Inflammatory macrophage treated with lipopolysaccharide for 4 hours (primary cell): ENCODE measurements at places on chromosomes 3 and 15.

GRCh38 chr3:127784865-127785710 is 37.2 kb downstream of the MGLL start:
- no peak for DNase-seq

GRCh38 chr3:23726811-23727548 is 78.8 kb upstream of the UBE2E1 start:
- peak; percentile 33 for DNase-seq

GRCh38 chr15:50224606-50225005 is 40.9 kb downstream of the HDC start:
- no peak for DNase-seq

- no peak for DNase-seq
Observed at GRCh38 chr3:31086148-31086547, 191.7 kb upstream of the GADL1 start.

DNA sequence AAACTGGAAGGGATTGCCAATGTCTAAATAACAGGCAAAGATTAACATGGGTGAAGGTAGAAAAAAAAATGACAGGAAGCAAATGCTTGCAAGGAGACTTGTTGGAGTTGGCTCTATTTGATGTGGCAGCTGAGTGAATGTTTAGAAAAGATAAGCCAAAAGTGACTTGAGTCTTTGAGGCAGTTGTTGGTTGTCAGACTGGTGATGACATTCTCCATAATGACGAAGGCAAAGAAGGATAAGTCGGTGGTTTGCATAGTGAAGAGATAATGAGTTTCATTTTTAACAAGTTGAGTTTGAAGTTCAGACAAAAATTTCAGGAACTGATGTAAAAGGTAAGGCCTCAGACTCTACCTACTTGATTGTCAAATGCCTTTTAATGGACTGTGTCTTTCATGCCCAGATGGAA is 704.1 kb upstream of the SGO1 start:
- DNase-seq = no peak

GRCh38 chr3:158718490-158719170 is 13.6 kb downstream of the RARRES1 start:
- no peak for DNase-seq

- peak; percentile 22 for DNase-seq
Observed at GRCh38 chr15:75195122-75195765, 6.4 kb upstream of the C15orf39 start.

DNA sequence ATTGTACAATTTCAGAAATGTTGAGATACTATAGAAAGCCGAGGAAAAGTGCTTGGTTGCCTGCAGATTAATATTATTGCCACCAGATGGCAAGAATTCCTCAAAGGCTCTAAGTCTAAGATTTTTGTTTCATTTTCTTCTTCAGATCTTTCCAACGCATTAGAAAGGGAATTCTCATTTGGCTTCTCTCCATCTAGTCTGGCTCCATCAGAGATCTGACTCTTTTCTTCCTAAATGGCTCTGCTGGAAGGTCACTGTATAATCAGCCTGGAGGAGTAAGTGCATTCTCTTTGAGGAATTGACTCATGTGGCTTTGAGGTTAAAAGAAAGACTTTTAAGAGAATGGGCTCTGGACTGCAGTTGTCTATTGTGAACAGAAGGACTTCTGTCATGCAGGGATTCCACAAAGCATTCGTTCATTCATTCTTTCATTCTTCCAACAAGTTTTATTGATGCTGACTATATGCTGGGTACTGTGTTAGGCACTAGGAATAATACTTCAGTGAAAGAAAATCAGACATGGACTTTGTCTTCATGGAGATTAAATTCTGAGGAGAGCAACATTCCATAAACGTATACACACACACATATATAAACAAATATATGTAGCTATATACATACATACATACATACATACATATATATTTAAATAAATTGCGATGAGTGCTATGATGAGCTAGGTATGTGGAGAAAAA is 55.3 kb downstream of the SLC28A2 start:
- DNase-seq = peak; percentile 46

GRCh38 chr15:99104788-99105513 is at the start of gene SYNM:
SYNM (plus strand) TSS chr15:99105080; CDS start chr15:99105200, 120 bp downstream.
- peak; percentile 71 for DNase-seq

DNA sequence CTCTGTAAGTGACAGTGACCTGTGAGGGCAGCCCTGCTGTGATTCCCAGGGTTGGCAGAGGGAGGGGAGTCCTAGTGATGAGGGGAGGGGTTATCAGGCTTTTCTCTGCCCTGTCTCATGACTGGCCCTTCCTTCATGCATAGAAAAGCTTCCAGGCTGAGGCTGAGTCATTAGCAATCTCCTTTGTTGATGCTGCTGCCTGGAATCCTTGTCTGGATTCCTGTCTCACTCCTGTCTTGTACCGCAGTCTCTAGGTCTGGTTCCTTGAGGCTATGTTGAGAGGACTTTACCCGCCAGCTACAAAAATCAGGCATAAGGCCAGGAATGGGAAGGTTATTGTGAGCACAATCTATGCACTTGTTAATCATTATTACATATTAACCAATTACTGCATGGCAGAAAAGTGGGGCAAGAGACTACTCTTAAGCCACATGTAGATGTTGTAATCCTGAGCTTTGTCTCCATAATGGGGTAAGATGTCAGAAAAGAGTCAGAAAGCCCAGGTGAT is 7.2 kb downstream of the KLHL6 start:
- peak; percentile 54 for DNase-seq

DNA sequence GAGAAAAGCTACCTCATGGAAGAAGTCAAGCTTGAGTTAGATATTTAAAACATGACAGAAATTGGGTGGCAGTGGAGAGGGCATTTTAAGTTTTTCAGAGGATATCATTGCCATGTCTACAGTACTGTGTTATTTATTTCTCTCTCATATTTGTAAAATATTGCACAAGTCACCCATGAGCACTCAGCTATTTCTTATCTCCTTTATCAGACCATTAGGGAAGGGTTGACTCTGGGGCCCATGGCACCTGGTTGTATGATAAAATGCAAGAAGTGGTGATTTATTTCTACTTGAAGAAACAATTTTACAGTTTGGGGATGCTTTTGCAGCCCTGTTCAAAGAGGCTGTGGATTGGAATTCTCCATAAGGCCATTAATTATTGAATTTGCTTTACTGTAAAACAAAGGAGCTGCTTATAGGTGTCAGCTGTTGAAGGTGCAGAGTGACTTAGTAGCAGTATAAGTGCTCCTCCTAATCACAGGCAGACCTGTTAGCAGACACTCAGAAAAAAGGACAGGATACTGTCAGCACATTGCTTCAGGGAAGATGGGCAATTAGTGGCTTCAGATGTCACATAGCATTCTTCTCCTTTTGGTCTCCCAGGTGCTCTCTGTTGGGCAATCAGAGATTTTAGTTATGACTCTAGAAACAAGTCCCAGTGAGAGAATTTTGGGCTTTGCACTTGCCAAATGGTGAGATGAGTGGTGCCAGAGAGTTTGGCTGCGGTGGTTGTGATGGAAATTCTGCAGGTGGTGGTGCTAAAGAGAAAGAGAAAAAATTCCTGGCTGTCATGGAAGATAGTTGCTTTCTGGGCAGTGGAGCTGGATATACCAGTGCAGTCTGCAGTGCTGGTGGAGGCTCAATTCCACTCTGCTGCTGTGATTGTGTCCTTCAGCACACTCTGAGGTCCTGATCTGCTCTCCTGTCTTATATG is 129.7 kb upstream of the ROPN1 start:
- no peak for DNase-seq

DNA sequence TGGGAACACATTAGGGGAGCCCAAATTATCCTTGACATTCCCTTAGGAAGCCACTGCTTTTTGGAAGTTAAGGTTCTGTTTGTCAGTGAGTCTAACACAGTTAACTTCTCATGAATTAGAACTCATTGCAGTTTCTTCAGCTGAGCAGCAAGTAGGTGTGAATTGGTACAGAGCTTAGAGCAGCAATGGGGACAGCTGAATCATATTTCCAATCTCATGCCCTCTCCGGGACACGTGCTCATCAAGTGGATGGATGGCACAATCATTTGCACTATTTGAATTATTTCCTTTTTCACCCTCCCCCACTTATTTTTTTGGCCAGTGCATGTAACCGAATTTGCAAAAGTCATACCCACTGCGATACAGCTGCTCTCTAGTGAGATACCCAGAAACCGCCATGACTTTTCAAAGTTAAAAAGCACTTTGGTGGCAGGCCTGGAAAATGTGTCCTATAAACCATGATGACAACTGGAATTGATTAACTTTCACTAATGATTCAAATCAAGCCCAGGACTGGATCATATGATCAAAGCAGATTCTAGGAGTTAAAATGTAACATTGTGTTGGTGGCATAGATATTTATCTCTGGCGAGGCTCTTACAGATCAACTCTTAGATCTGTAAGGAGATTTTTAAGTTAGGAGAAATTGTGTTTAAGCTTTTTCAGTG is 76.4 kb downstream of the EBLN2 start:
- no peak for DNase-seq

DNA sequence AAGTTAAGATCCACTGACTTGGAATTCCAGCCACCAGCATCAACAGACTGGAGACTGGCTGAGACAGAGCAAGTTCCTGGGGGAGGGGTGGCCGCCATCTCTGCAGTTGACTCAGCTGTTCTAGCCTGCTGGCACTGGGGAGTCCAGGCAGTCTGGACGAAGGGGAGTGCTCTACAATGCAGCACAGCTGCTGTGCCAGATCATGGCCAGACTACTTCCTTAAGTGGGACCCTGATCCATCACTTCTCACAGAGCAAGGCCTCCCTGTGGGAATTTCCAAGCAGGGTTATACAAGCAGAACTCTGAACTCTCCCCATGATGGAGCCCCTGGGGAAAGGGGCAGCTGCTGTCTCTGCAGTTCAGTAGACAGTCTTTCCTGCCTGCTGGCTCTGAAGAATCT is 35.2 kb downstream of the PYGO1 start:
- peak; percentile 1 for DNase-seq

DNA sequence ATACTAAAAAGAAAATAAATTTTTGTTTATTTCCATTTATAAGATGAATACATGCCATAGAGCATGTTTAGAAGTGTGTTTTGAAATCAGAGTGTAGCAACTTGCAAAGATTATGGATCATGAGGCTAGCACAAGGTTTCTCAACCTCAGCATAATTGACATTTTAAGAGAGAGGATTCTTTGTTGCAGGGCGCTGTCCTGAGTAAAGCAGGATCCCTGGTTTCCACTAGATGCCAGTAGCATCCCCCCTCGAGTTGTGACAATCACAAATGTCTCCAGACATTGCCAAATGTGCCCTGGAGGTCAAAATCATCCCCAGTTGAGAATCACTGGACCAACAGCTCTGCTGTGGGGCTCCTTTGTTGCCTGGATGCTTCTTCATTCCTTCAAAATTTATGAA is 128.5 kb upstream of the RBMS3 start:
- no peak for DNase-seq

DNA sequence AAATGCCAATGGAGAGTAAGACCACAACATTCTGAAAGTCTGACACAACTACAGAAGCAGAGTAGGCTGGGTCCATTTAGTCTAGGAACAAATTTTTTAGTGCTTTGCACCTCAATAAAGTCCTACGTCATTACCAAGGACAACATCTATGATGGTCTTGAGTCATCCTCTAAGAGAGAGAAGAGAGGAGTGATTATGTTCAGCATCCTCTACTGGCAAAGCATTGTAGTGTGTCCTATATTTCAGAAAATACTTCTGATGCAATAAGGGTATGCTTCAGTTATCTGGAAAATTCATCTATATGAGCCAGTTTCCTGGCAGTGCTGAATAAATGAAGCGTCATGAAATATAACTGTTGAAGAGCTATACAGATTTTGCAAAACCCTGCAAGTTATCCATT is 95.6 kb downstream of the P2RY1 start:
- no peak for DNase-seq

GRCh38 chr3:732326-732928 is 360.4 kb upstream of the CNTN6 start:
- no peak for DNase-seq

GRCh38 chr3:146047485-146047884 is 113.5 kb downstream of the PLOD2 start:
- DNase-seq = no peak

DNA sequence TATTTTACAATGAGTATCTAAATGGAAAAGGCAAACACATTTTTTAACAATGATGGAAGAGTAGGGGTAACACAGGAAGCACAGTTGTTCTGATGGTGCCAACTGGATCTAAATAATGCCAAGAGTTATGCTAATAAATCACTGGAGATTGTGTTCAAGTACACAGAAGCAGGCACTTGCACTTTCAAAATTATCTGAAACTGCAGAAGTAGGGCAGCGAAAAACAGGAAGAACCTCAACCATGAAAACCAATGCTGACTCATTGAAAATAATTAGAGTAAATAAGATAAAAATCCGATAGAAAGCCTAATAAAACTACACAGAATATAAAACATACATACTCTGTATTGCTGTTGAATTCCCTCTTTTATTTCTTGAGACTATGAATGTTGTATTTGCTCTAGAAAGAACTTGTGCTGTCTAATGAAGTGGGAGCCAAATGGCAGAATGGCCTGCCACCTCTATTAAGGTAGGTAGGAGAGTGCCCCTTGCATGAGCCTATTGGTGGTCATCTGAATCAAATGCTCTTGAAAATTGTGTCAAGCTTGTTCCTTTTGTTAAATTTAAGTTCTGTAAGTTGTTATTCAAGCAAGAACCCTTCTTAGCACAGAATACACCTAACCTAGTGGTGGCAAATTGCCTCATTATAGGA is 93.7 kb downstream of the ABI3BP start:
- DNase-seq = peak; percentile 76

DNA sequence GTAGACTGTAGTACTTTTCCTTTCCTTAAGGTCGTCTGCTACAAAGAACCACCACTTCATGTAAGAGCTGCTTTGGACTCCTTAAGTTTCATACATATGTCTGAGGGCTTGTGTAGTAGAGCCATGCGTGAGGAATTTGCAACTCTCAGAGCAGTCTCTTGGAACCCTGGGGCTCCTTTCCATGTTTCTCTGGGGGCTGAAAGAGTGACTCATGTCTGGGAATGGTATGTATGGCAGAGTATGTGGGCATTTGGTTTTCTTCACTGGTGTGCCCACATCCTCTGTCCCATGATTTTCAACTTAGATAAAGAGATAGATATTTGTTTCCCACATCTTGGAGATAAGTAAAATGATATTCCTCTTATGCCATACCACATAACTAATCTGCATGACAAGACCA is 20.6 kb upstream of the RBM5 start:
- no peak for DNase-seq

- peak; percentile 9 for DNase-seq
Observed at GRCh38 chr3:4776980-4777581, 202.2 kb upstream of the BHLHE40 start.

GRCh38 chr3:27194861-27195483 is 174.2 kb downstream of the NEK10 start:
- no peak for DNase-seq

GRCh38 chr3:142337994-142338393 is 109.8 kb downstream of the XRN1 start:
- peak; percentile 79 for DNase-seq
